Dermis lymphatic vessel endothelial cell (primary cell): ENCODE measurements at places on chromosomes 4 and X. TPM values are rescaled to one million over a fixed set of nuclear protein-coding genes. Genes with fewer than 3 reads are reported as not detected.

PCDH7 gene
- total RNA-seq = 0.11 and 0.17 TPM in 2 replicates

QDPR gene
- 14.4 and 18.7 TPM in 2 replicates for total RNA-seq

NHS gene
- total RNA-seq = under 0.01 and 0.17 TPM in 2 replicates

RAB33A gene
- total RNA-seq = 0.43 TPM in 2 replicates

ADGRG2 gene
- total RNA-seq = under 0.01 TPM in 2 replicates

CLOCK gene
- 18.9 and 22.5 TPM in 2 replicates for total RNA-seq

PDGFRA gene
- 0.26 and 1.1 TPM in 2 replicates for total RNA-seq
